Thoracic aorta (tissue), 2 donors: ENCODE measurements at places on chromosomes 7 and 10. TPM values are rescaled to one million over a fixed set of nuclear protein-coding genes. Genes with fewer than 3 reads are reported as not detected.

- DNase-seq, result no peak
These were observed 55.9 kb upstream of the NFE2L3 start for GRCh38 chr7:26096136-26096535.

DNA sequence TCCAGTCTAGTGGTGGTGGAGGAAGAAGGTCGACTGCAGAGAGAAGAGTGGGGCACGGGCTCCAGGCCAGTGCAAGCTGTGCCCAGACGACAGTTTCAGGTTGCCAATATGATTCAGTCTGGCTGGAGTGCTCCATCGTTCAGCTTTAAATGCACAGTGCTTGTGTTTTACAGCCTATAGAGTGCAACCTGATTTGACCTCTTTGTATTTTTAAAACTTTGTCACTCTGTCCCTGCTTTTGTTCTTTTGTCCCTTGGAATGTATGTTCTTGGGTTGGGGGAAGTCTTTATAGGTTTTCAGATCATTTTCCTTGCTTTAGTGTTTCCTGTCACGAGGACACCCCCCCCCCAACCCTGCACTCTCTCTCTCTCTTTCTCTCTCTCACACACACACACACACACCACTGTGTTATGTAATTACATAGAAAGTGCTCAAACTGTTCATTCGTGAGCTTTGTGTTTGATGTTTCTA lies 198.0 kb downstream of the CAMK1D start:
- no peak for DNase-seq

GRCh38 chr7:33054261-33054964 lies 8.2 kb downstream of the NT5C3A start:
- no peak for DNase-seq

Gene RBP3
- not detected for total RNA-seq

- no peak for DNase-seq
These were observed 22.6 kb upstream of the VDAC2 start for GRCh38 chr10:75187961-75188426.

Gene GAD2
- not detected for total RNA-seq

DNA sequence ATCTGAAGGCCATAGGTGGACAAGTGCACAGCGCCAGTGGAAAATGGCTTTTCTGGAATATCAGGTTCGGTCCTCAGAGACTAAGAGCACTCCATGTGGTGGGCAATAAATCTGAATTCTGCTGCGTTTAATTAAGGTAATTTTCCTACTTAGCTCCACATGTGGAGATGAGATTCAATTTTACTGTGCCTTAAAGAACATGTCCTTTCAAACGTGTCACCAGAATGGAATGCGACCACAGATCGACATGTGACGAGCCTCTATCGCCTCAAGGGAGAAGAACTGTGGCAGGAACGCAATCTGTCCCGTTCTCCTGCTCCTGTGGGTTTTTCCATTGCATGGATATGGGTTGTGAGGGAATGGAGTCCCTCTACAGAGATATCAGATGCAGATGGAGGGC lies 205.3 kb upstream of the ZNF32 start:
- no peak for DNase-seq

GRCh38 chr10:34339816-34340553 lies 475.1 kb downstream of the PARD3 start:
- DNase-seq, result no peak

Gene CTBP2
- total RNA-seq, result 62.8 TPM

- peak; percentile 52 for DNase-seq
These were observed 3.6 kb downstream of the PLAC9 start for GRCh38 chr10:80136134-80136571.

DNA sequence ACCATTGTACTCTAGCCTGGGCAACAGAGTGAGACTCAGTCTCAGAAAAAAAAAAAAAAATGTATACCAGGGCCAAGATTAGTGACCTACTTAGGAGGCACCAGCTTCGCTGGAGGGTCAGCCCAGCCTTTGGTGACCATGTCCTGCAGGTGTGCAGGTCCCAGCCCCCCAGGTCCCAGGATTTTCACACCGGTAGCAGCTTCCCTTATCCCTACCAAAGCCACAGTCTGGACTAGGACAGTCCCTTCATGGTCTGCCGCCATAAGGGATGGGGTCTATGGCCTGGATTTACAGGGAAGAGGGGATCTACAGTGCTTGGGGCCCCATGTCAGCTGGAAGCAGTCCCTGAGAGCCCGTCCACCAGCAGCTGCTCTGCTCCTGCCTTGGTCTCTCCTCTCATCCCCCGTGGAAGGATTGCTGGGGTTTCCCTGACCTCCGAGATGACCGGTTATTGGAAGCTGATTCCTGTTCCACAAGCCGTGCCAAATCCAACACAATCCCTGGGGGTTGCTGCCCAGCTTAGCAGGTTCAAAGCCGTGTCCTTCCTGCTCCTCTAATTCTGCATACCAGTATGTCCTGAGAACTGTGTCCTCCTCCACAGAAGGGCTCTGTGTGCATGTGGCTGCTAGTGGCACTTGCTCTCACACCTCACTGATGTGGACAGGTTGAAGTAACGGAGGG lies 11.0 kb upstream of the NDUFB2 start:
- no peak for DNase-seq

Gene VAX1
- not detected for total RNA-seq

GRCh38 chr10:116674901-116675423 lies 54.2 kb downstream of the PNLIPRP2 start:
- DNase-seq, result no peak

DNA sequence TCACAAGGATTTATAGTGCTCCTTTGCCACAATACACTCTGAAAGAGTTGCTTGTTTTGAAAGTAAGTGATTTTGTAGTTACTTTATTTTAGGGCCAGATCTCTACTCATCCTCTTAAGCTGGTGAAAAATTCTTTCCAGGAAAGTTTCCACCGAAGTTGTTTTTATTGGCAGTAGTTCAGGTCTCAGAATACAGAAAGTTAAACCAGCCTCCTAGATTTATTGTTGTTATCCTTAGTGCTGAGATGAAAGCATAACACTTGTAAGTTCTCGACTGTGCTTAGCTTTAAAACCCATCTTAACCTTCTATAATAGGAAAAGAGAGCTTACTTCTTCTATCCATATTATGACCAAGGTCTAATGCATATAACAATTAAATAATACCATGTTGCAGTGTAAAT lies 5.5 kb downstream of the AP3M1 start:
- DNase-seq, result no peak

Gene OR2A5
- total RNA-seq, result not detected

Gene NPS
- total RNA-seq, result not detected
